ENCODE measurements at places on chromosomes 16 and 17.

- no peak for DNase-seq
These were observed 400.9 kb upstream of the CDH5 start for GRCh38 chr16:65965628-65966027.

GRCh38 chr17:78019367-78019975 is 61.0 kb downstream of the TNRC6C start:
- DNase-seq, result peak; percentile 42

DNA sequence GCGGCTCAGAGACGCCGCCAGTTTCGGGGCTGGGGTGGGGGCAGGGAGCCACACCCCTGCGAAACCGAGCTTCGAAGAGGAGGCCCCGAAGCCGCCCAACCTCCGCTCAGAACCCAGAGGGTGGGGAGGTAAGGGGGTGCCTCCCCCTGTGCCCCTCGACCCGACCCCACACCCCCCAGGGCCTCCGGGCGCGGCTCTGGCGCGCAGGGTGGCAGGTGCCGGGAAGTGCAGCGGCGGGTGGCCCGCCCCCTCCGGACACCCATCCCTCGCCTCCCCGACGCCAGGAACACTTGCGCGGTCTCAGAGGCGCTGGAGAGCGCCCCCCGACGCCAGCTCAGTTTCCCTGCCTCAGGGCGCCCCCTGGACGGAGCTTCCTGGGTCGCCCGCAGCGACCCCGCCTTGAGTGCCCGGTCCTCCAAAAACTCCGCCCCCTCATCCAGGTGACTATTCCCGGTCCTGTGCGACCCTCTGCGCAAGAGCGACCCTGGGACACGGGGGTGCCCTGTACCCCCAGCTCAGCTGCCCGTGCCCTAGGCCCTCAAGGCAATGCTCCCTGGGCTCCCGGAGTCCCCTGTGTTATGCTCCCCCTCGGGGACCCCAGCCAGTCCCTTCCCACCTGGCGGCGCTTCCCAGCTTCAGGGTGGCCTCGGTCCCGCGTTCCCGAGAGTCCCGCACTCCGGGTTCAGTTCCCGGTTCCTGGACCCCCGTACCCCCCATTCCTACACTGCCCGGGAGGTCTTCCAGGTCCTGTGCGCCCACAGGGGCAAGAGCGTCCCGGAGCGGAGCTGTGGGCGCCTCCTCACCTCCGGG is 562 bp downstream of the PPL start:
- DNase-seq, result peak; percentile 30

DNA sequence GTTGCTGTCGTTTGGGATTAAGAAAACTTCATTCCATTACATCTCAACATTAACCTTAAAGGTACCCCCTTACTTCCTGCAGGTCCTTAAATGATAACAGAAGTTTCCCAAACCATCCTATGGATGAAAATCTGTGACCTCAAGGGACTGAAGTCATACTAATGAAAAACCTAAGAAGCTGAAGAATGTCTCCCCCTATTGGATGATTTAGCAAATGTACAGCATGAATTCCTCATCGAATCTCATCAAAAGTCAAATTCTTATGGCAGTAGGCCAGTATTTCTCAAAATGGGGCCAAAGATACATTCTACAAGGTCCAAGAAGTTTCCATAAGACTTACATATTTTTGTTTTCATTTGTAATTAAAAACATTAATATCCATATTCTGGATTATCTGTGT is 13.5 kb downstream of the SCO1 start:
- DNase-seq, result peak; percentile 3

DNA sequence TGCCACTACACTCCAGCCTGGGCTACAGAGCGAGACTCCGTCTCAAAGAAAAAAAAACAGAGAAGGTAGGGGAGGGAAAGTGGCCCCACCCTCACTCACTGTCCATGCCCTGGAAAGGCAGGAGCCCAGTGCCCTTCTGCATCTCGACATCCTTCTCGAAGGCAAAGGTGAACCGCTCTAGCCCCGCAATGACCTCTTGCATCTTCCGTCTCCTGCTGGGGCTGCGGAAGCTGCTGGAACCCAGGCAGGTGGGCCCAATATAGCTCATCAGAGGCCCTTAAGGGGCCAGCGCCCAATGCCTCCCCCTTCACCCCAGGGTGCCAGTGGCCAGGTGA is at the start of gene CPSF4L:
Gene CPSF4L (minus strand): TSS at position 264 of the 335 bp plus-strand sequence. CDS start 62 bp downstream, at position 202.
- no peak for DNase-seq

Data from NCI-H1105 treated with DMSO at 0.1 percent for 48 hours (cell line).